ENCODE measurements at places on chromosomes 12 and 14. TPM values are rescaled to one million over a fixed set of nuclear protein-coding genes. Genes with fewer than 3 reads are reported as not detected.

FOXA1 gene
- 4.5 TPM for polyA plus RNA-seq

RAD51AP1 gene
- 26.2 TPM for polyA plus RNA-seq

RERG gene
- 31.1 TPM for polyA plus RNA-seq

SLC6A15 gene
- 0.37 TPM for polyA plus RNA-seq

FBRSL1 gene
- polyA plus RNA-seq: 90.2 TPM

RFX4 gene
- polyA plus RNA-seq: 0.16 TPM

IFNG gene
- not detected for polyA plus RNA-seq

BCL2L14 gene
- 0.60 TPM for polyA plus RNA-seq

SPX gene
- 16.6 TPM for polyA plus RNA-seq

TAS2R31 gene
- 2.0 TPM for polyA plus RNA-seq

C1QL4 gene
- 2.0 TPM for polyA plus RNA-seq

RNFT2 gene
- polyA plus RNA-seq: 5.5 TPM

PRDM4 gene
- 36.4 TPM for polyA plus RNA-seq

RDH11 gene
- 122 TPM for polyA plus RNA-seq

FAM222A gene
- polyA plus RNA-seq: 7.8 TPM

NUP37 gene
- 35.3 TPM for polyA plus RNA-seq

ZCRB1 gene
- polyA plus RNA-seq: 90.5 TPM

DDX47 gene
- polyA plus RNA-seq: 74.6 TPM

ANO6 gene
- 63.1 TPM for polyA plus RNA-seq

MEG3 gene
- 305 TPM for polyA plus RNA-seq

CEBPE gene
- polyA plus RNA-seq: 0.30 TPM

KRT6C gene
- not detected for polyA plus RNA-seq

PLEKHH1 gene
- polyA plus RNA-seq: 84.5 TPM

CLEC12A gene
- polyA plus RNA-seq: 0.55 TPM

SSPN gene
- 14.3 TPM for polyA plus RNA-seq

MGP gene
- polyA plus RNA-seq: 27.4 TPM

CAPZA3 gene
- polyA plus RNA-seq: 0.55 TPM

PYGL gene
- polyA plus RNA-seq: 19.8 TPM

RIPK3 gene
- polyA plus RNA-seq: 3.8 TPM

LYZ gene
- 27.1 TPM for polyA plus RNA-seq

P3H3 gene
- polyA plus RNA-seq: 38.3 TPM

MDM1 gene
- 38.4 TPM for polyA plus RNA-seq

CISTR gene
- not detected for polyA plus RNA-seq

BCL7A gene
- 45.1 TPM for polyA plus RNA-seq

HOXC9 gene
- polyA plus RNA-seq: 25.7 TPM

BEGAIN gene
- polyA plus RNA-seq: 2.6 TPM

TPPP2 gene
- 3.1 TPM for polyA plus RNA-seq

ITGB7 gene
- polyA plus RNA-seq: 1.7 TPM

TAC3 gene
- 0.64 TPM for polyA plus RNA-seq

NTN4 gene
- 126 TPM for polyA plus RNA-seq

CPNE6 gene
- not detected for polyA plus RNA-seq

CCND2 gene
- 54.2 TPM for polyA plus RNA-seq

KANSL2 gene
- 50.9 TPM for polyA plus RNA-seq

CLEC4C gene
- not detected for polyA plus RNA-seq

Data from renal pelvis (tissue), 12 donors.